CD4-positive, alpha-beta T cell treated with Interleukin-4 for 1 hour (primary cell): ENCODE measurements at places on chromosomes 2 and 18.

DNA sequence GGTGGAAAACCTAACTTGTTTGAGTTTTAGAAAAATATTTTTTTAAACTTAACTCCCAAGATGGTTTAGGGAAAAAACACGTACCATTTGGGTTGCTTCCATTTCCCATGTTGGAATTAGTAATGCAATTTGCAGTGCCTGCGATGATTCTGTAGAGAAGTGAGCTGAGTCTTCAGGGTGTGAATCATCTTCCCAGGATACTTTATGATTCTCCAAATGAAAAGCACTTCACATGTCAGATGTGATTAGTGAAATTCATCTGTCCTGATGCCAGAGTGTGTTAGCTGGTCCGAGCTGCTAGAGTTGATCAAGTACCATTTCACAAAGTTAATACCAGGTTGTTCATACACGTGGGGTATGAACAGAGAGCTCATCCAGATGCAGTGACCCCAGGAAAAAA lies 59.1 kb downstream of the ACOXL start:
- DNase-seq = no peak

- no peak for DNase-seq
Observed at GRCh38 chr2:163630836-163631235, 105.0 kb downstream of the FIGN start.

DNA sequence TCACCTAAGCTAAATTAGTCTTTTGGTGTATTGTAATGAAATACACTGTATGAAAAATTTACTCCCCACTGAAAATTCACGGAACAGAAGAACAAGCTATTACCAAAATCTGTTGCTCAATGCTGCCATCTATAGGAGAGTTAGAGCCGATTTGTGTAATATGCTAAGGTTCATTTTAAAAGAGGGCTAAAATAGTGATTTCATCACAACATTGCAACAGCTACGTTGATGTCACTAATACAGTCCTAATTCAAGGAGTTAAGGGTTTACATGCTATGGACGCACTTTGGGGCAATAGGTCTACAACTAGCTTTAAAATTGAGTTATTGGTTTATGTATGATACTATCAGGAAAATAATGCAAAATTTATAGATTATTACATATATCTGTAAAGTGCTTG lies 3.0 kb upstream of the IRS1 start:
- DNase-seq = peak; percentile 80

GRCh38 chr2:224657349-224657748 lies 58.8 kb downstream of the CCDC195 start:
- no peak for DNase-seq

DNA sequence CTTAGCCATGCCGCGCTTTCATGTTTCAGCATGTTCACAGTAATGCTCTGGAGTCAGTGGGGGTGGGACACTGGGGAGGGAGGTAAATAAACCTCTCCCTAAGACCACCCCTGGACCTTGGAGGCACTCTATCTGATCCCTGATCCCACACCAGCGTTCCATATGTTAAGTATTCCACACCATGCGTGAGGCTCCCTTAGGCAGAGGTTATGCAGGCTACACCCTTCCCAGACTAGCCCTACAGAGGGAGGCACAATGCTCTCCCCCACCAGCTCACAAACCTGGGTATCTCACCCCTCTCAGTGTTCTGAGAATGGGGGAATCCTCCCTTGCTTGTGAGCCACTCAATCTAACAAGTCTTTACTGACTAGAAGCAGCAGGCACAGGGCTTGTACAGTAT lies 1610.4 kb upstream of the ZEB2 start:
- no peak for DNase-seq

DNA sequence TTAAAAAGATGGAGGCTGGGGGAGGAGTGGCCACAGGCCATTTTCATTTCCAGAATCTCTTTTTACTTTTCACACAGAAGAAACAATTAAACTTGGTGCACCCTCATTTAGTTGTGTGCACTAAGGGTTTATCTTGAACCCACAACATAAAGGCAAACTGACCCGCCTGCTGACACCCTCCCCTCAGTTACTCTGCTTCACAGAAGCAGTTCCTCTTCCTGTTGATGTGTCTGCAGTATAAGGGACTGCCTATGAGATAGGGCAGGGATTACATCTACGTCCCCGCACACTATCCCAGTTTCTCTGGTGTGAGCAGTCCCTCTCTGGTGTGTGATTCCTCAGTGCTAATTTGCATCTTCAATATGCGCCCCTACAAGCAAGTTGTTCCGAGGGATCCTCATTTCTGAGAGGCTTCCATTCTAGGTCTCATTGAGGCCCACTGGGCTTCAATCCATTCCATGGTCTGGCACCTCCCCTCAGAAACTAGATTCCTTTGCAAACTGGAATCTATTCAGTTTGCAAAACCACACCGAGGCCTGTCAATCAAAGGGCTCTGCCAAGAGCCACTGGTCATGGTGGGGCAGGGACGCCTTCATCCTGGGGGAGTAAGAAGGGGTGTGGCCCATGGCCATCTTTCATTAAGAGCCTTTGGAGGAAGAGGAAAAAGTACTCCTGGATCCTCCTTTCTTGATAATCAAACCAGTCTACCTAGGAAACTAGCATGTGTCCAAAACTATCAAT lies 12.3 kb downstream of the CREG2 start:
- DNase-seq = no peak

DNA sequence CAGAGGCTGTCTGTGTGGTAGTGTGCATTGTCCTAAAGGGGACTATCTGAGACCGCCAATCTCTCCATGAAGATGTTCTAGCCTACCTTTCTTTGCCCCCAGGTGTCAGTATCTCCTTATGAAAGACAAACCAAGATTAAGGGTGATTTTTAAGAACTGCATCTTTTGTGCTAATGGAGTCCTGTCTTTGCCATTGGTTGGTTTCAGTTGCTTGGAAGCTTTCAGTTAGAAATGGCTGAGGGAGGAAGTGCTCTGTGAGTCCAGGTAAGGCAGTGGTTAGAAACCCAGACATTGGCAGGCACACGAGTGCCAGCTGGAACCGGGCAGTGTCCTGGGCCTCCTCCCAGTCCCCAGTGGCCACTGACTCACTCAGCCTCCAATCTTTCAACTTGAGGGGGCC lies 111.3 kb downstream of the DOCK10 start:
- no peak for DNase-seq

DNA sequence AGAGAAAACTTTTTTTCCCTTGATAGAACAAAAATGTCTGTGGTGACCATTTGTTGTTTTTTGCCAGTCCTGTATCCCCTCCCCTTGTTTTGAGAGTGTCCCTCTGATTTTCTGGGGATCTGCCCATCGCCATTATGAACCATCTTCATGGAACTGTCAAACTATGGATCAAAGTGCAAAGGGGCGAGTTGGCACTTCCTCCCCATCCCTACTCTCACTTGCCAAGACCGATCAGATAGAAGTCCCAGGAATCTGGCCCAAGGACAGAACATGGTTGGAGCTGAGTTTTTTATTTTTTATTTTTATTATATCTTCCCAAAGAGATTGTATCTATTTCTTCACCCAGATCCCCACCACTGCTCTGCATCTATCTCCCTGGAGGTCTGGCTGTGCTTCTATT lies 221.4 kb downstream of the IKZF2 start:
- DNase-seq = no peak

DNA sequence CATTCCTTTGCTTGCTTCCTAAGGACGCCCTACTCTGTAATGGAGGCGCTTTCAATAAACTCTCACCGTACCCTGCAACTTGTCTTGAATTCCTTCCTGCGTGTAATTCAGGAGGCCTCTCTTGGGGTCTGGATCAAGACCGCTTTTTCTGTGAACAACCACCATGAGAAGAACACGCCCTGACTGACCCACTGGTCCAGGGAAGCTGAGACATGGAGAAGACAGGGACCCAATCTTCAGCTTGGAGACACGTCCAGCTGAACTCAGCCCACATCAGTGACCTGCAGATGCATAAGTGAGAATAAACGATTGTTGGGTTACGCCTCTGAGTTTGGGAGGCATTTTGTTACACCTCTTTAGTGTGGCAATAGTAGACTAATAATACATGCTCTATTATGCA lies 7.8 kb upstream of the NARS1 start:
- no peak for DNase-seq

DNA sequence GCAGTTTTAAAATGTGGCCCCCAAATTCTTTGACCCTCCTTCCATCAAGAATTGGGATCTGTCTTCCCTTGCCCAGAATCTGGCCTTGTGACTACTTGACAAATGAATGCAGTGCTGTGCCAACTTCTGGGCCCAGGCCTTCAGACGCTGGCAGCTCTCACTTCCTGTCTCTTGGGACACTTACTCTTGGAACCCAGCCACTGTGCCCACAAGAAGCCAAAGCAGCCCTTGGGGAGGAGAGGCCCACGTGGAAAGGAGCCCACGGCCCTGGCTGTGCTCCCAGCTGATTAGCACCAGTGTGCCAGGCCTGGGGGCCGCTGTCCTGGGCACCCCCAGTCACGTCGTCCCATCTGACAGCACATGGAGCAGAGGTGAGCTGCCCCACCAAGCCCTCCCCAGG lies 56.6 kb downstream of the RPL37A start:
- no peak for DNase-seq

DNA sequence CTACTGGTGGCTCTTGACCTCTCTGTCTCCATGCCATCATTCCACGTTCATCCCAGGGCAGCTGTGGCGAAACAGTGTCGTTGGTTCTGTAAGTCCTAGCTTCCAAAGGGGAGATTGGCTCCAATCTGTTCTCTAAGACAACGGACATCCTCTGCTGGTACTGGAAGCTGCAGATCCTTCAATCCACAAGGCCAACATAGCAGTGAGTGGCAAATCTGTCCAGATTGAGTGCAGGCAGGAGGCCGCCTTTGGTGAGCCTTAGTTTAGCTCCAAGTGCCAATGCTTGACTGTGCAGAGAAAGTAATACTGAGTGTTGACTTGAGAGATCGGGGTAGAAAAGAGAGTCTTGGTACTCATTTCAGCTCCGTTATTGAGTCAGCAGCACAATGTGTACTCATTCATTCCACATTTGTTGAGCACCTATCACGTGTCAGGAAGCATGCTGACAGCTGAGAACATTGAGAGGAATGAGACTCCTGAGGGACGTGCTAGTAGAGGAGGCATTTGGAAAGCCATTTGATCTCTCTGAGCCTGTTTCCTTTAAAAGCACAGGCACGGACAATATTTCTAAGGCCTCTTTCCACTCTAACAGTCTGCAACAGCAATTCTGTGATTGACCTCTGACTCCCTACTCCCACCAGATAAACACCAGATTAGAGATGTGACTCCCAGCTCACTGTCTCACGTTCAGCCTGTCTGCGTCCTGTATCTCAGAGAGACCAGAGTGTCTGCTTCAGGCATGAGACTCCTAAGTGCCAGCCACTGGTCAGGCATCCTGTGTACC lies 306.0 kb downstream of the CLIP4 start:
- DNase-seq = no peak

GRCh38 chr2:157940024-157940423 lies 63.9 kb upstream of the ACVR1 start:
- DNase-seq = no peak

GRCh38 chr18:22346953-22347605 lies 70.6 kb downstream of the CTAGE1 start:
- DNase-seq = no peak

DNA sequence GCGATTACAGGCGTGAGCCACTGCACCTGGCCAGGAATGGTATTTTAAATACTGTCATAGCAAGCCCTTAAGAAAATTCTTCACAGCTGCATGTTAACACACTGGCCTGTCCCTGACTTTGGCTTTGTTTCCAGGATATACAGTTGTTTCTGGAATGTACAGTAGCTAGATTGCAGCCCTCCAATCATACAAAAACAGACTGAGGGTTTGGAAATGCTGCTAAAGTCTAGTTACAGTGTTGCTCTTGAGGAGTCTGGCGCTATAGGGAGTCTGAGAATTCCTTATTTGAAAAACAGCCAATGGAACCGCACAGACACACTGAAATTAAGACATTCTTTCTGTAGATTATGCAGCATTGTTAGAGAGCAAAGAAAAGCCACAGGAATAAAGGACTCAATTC lies 37.7 kb downstream of the STON1 start:
- no peak for DNase-seq

- DNase-seq = no peak
Observed at GRCh38 chr2:126990200-126990599, 91.5 kb downstream of the TEX51 start.

DNA sequence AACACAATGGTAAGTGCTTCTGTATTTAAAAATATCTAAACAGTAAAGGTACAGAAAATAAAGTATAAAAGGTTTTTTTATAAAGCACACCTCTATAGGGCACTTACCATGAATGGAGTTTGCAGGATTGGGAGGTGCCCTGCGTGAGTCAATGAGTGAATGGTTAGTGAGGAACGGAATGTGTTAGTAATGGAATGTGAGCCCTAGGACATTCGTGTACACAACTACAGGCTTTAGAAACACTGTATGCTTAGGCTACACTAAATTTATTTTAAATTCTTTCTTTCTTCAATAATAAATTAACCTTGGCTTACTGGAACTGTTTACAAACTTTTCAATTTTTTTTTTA lies 337.9 kb upstream of the SLC39A10 start:
- no peak for DNase-seq

DNA sequence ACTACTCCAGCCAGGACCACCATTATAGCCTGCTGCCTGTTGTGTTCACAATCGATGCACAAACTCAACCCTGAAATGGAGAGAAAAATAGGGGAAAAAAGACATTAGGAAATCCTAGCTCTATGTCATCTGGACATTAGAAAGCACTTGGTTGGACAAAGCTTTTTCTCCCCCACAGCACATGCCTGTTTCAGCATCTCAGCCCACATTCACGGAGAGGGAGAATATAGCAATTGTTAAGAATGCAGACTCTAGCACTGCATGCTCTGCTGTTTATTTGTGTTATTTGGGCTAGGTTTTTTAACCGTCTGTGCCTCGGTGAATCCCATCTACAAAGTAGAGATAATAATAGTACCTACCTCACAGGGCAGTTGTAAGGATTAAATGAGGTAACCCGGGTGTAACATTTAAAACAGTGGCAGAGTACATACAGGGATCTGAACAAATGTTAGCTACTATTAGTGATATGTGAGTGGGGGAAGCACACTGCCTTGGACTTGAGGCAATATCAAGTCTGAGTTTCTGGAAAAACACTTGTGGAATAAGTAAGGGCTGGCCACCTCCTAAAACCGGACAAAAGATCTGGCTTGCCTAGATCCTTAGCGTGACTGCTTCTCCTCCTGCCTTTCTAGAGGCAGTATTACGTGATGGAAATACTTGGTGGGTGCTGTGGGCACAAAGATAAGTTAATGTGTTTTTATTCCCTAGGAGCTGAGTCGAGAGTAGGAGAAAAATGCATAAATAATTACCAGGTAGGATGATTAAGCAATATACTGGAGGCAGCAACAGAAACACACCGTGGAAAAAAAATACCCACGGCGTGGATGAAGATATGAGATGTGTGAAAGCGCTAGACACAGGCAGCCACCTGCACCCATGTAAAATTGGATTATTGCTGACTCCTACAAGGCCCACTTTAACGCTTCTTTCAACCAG lies 1.0 kb upstream of the PPP1CB start:
- no peak for DNase-seq

- no peak for DNase-seq
Observed at GRCh38 chr2:237431837-237432236, 17.9 kb upstream of the COL6A3 start.
